ENCODE measurements at places on chromosomes 13 and 19.

DNA sequence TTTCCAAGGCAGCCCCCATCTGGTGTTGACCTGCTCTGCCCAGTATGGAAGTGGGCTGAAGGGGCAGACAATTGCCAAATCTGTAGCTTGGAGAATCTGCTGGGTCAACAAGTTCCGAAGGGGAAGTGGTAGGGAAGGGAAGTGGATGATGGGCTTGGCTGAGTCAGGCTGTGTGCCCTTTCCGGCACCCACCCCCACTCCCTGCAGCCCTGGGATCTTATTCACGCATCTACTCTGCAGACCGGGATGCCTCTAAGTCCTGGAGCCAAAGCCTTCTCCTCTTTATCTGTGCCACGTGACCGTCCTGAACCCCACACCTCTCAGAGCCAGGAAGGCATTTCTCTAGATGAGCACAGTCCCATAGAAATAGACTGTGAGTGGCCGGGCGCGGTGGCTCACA, 7.5 kb upstream of the C5AR2 start:
- no peak for DNase-seq

- DNase-seq, result peak; percentile 4
These were observed 1.5 kb downstream of the PHF11 start for GRCh38 chr13:49497272-49497671.

DNA sequence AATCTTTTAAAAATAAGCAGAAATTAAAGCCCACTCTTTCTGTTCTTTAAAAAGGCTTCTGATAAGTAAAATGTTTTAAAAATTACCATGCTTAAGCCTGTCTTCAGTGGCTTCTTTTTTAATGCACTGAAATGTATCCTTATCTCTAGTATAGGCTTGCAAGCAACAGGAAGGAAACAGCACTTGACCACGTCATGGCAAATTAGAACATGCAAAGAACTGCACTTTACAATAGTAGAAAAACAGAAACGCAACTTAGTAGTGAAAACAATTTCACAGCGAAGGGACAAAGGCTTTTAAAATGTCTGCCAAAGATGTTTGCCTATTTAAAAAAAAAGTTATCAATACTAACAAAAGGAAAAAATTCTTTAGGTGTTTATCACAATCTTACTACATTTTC, 36.3 kb downstream of the ELF1 start:
- peak; percentile 35 for DNase-seq

DNA sequence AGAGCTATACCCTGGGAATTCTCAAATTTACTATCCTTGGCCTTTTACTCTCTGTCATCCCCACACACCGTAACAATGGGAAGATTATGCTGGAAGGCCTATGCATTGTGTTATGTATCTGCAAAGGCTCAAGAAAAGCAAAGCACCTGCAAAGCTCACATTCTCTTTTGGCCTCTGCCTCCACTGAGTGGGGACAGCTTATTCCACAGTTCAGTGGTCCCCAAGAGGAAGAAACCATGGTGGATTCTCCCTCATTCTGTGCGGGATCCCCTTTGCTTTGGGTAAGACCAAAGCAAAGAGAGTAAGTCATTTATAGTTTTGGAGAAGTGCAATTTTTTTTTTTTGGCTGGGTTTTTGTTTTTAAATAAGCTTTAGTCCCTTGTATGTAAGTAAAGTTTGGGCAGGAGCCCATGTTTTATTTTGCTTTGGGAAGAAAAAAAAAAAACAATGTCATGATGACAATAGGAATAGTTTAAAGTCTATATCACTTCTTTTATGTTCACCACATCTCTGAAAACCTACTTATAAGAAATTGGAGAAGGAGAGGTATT, 530.6 kb downstream of the FGF9 start:
- DNase-seq, result no peak

DNA sequence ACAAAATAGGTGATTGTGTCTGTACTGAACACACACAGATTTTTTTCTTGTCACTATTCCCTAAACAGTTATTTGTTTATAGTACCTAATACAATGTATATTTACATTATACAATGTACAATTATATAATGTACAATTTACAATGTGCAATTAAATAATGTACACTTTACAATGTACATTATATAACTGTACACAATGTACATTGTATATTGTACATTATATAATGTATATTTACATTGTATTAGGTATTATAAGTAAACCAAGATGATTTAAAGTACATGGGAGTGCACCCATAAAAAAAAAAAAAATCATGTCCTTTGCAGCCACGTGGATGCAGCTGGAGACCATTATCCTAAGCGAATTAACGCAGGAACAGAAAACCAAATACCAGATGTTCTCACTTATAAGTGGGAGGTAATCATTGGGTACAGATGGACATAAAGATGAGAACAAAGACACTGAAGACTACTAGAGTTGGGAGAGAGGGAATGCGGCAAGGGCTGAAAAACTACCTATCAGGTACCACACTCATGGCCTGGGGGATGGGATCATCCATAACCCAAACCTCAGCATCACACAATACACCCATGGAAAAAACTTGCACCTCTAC, 68.1 kb downstream of the ABCC4 start:
- no peak for DNase-seq

DNA sequence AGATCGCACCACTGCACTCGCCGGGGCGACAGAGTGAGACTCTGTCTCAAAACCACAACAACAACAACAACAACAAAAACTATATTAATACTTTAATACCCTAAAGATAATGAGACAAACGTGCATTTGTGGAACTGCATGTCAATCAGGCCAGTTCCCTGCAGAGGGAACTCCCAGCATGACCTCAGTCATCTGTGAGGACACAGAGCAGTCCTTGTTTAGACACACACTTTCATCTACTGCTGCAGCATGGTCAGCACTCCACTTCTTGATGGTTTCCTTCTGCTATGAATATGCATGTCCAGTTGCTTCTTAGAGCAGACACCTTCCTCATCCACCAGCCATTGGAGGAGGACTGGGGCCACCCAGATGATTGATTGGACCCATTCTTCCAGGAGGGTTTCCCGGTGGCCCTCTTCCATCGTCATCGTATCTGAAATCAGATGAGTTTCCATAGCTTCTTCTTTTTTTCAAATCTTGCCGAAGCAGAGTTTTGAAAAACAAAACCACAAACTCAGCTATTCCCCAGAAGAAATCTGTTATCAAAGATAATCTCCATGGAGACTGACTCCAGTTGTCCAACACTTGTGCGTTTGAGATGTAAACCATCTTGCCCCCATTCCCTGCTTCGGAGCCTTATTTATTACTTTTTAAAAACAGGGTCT, 26.5 kb downstream of the ZNF607 start:
- no peak for DNase-seq

DNA sequence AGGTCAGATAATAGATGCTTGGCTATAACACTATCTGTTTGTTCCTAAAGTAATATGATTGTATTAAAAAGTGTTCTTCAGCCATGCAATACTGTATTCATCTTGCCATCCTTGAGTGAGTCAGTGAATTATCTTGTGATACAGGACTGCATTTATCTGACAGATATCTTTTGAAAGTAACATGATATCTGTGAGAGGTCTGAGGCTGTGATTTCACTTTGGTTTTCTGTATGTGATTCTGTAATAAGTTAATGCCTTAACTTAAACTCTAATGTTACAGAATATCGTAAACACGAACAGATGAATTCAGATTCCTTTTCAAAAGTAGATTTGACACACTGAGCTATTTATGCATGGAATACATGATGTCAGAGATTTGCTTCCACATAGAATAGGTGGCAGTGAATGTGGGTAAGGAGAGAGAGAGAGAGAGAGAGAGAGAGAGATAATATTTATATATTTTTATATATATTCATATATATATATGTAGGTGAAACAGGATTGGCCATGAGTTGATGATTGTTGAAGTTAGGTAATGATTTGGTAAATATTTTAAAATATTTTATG, 97.9 kb upstream of the RNF113B start:
- no peak for DNase-seq

- DNase-seq, result no peak
These were observed 264.1 kb downstream of the NDFIP2 start for GRCh38 chr13:79745081-79745480.

DNA sequence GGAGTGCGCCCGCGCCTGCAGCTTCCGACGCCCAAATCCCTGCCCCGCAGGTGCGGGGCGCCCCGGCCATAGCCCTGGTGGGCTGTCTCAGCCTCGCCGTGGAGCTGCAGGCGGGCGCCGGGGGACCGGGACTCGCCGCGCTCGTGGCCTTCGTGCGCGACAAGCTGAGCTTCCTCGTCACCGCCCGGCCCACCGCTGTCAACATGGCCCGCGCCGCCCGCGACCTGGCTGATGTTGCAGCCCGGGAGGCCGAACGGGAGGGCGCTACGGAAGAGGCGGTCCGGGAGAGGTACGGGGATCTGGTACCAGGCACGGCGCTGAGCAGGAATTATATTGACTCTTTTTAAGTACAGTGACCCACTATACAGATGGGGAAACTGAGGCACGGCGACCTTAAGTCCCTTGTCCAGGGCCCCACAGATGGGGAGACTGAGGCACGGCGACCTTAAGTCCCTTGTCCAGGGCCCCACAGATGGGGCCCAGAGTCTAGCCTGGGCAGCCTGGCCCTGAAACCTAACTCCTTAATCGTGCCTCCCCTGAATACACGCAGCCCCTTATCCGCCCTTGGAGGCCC, 586 bp downstream of the MRI1 start:
- peak; percentile 60 for DNase-seq

DNA sequence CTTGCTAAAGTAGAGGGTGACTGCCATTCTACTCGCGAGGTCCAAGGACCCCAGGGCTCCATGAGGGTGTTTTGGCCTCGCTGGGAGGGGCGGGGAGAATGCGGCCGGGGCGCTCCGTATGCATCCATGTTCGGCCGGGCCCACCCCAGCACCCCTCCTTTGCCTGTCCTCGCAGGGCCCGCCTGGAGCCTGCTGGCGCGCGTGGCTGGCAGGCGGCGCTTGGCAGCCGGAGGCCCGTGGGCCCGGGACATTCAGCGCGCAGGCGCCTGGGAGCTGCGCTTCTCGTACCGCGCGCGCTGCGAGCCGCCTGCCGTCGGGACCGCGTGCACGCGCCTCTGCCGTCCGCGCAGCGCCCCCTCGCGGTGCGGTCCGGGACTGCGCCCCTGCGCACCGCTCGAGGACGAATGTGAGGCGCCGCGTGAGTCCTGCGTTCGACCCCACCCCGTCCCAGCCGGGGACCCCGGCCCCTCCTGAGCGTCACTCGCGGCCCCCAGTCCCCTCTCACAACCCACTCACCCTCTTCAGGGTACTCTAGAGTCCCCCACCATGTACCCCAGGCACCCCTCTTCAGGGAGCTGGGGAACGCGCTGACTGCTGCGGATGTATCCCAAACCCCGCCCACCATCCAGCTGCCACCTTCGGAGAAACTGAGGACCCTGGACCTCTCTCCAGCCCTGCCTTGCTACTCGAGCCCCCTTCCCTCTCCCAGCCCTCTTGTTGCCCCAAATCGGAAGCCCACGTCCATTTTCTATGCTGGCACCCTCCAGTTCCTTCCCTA, 4.1 kb downstream of the DLL3 start:
- DNase-seq, result peak; percentile 88

DNA sequence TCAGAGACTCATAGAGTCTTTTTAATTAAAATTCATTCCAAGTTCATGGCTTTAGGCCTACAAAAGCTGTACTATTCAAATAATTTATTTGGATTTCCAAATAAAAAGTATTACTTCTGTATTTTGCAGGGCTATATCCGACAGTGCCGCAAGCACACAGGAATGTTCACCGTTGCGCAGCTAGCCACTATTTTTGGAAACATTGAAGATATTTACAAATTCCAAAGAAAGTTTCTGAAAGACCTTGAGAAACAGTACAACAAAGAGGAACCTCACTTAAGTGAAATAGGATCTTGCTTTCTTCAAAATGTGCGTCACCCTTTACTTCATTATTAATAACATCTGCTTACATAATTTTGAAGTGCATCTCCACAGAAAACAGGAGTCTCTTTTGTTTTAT, 20.5 kb upstream of the C1QTNF9 start:
- DNase-seq, result no peak

DNA sequence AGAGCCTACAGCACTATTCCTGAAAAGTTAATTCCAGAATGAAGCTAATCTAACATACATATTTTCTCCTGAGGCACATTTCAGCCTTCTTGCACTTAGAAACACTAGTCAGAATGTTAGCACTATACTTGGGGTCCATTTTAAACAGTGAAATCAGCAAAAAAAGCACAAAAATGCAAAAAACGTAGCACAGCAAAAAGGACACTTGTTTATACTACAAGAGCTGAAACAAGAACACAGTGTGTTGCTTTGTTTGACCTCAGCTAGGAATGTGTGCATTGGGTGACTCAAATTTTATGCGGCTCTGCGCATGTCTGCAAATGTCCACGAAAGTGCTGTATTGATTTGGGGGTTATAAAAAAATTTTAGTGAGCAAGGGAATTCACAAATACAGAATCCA, 226.2 kb downstream of the KCNRG start:
- DNase-seq, result no peak

GRCh38 chr13:31940076-31940475, 91.5 kb upstream of the FRY start:
- no peak for DNase-seq

DNA sequence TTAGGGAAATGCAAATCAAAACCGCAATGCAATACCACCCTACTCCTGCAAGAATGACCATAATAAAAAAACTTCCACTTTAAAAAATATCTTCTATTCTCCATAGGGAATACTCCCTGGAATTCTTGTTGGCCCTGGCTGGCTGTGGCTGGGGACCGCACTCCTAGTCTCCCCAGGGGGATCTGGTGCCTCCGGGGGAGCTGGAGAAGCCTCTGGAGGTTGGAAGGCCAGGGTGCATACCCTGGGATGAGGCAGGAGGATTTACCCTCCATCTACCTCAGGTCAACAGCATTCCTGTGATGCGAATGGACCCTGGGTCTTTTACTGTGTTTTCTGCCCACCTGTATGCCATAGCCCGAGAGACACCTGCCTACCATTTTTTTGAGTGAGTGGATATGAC, 120.0 kb upstream of the ZNF536 start:
- no peak for DNase-seq

DNA sequence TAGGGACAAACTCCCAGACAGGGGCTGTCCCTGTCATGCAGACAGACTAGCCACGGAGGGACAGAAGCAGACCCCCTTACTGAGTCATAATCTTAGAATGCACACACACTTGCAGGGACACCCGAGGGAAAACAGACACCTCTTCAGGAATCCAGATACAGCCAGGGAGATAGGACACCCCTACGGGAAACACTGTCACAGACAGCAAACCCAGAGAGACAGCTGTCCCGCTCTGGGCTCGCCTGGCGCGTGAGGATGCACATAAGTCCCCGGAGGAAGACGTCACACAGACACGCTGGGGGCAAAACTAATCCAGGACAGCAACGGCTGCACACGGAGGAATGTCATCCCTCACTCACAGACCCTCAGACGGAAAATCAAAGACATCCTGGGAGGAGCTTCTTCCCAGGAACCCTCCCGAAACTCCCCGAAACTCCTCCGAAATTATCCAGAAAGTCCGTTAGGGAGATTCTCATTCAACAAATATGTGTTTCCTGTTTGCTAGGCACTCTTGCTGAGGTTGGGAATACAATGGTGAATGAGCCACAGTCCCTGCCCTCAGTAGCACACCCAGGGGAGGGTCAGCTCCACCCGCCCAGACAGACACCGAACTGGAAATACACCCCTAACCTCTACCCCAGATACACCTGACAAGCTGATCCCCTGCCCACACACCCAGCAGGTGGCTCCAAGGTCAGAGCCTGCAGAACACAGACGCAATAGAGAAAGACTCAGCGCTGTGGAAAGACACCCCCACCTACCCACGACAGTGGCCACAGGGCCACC, 15.2 kb upstream of the TOMM40 start:
- no peak for DNase-seq

All from activated naive CD8-positive, alpha-beta T cell treated with anti-CD3 and anti-CD28 coated beads for 36 hours (primary cell).